ENCODE measurements at places on chromosomes 7 and 10.
A peak's percentile ranks its signal among the peaks of the same experiment; 100 is the strongest.

GRCh38 chr10:132554991-132555647 lies 17.5 kb downstream of the INPP5A start:
- peak; percentile 78 for DNase-seq

- no peak for DNase-seq
Observed at GRCh38 chr7:31851119-31851518, 164.1 kb downstream of the PPP1R17 start.

DNA sequence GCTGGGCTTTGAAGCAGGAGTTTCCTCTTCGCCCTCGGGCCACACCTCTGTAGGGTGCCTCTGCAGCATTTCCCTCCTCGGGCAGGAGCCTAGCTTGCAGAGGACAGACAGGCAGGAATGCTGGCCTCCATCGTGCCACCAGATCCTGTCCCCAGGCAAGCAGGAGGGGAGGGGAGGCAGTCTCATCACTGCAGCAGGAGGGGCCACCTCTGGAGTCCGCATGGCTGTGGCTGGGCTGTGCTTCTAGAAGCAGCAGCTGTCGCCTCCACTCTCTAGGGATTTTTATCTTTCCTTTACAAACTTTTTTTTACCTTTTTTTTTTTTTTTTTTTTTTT lies 181.4 kb downstream of the CUX1 start:
- DNase-seq: no peak

GRCh38 chr10:124707551-124707950 lies 36.6 kb downstream of the FAM53B start:
- DNase-seq: no peak

DNA sequence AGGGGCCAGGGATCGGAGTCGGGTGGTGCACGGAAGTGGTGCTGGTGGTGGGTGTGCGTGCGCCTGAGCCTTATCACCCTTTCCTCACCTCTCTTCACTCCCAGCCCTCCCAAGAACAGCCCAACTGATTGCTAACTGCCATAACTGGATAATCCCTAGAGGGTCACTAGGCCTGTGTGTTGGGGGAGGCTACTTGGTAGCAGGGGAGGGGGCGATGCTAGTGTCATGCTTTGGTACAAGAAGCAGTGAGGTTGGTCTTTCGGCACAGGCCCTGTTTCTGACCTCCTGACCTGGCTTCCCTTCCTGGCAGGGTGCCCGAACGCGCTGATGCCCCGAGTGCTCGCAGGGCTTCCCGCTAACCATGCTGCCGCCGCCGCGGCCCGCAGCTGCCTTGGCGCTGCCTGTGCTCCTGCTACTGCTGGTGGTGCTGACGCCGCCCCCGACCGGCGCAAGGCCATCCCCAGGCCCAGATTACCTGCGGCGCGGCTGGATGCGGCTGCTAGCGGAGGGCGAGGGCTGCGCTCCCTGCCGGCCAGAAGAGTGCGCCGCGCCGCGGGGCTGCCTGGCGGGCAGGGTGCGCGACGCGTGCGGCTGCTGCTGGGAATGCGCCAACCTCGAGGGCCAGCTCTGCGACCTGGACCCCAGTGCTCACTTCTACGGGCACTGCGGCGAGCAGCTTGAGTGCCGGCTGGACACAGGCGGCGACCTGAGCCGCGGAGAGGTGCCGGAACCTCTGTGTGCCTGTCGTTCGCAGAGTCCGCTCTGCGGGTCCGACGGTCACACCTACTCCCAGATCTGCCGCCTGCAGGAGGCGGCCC lies 652 bp downstream of the KAZALD1 start:
- DNase-seq: peak; percentile 36

- no peak for DNase-seq
Observed at GRCh38 chr10:126904818-126905701, at the start of gene DOCK1. Gene DOCK1 (plus strand): TSS chr10:126905428. CDS start chr10:126905518, 90 bp downstream.

GRCh38 chr10:128065881-128066534 lies 60.2 kb downstream of the MKI67 start:
- DNase-seq: no peak

DNA sequence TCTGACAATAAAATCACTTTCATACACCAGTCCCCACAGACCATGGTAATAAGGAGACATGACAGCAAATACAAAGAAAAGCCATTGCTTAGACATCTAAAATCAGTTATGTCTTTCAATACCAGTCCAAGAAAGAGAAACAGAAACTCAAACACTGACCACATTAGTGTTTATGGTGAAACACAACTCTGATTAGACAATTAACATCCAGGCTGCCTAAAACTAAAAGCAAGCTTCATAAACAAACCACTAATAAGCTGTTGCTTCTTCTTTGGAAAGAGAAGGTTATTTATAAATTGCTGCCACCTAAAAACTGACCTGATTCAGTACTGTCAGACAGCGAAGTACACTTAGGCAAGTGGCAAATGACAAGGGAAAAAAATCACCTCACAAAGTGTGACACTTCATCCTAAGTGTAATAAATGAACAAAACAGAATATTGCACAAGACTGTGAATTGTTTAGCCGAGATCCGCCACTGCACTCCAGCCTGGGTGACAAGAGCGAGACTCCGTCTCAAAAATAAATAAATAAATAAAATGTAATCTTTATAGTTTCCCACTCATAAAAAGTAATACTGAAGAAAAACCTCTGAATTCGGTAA lies 277.4 kb downstream of the PARD3 start:
- DNase-seq: no peak

DNA sequence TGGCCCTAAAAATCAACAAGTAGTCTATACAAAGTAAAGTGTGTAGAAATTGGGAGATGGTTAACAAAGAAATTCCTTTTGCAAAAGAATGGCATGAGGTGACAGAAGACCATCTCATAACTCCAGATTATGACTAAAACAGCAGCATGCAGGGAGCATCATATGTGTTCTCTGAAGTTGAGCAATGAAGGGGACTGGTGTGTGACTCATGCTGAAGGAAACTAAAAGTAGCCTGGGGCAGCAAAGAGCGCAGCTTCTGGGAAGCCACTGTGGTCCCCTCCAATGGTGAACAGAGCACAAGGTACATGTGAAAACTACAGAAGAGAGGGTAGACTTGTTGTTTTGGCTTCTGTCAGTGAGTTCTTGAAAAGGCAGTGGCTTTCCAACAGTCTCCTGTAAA lies 133.4 kb downstream of the MACC1 start:
- no peak for DNase-seq

DNA sequence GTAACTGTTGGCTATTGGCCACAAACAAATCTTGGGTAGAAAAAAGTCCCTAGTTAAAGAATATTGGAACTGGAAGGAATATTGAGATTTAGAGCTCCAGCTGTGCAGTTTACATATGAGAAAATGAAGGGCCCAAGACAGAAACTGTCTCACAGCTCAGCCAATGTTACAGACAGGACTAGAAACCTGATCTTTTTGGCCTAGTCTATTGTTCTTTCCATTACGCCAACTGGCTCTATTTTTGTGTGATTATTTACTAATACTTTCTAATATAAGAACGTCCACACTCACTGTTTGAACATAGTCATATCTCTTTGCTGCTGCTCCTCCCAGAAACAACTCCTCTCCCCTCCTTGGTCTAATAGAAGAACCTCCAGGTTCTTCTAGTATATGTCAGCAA lies 1.2 kb downstream of the WEE2 start:
- no peak for DNase-seq

GRCh38 chr7:94562525-94562924 lies 52.9 kb downstream of the CASD1 start:
- no peak for DNase-seq

DNA sequence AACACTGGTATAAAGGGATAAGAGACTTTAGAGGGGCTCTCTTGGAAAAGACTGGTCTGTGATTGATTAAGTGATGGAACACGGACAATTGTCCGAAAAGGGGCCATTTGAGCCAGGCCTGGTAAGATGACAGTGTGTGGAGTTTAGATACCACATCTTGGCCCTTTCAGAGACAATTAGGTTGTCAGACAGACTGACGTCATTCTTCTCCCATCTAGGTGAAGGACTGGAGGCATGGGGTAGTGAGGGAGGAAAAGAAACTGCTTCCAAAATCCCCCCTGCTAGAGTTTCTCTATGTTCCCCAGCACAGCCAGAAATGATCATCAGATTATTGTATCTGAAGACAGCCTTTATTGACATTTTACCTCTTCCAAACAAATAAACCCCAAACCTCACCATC lies 84.8 kb upstream of the MYO3A start:
- DNase-seq: no peak

DNA sequence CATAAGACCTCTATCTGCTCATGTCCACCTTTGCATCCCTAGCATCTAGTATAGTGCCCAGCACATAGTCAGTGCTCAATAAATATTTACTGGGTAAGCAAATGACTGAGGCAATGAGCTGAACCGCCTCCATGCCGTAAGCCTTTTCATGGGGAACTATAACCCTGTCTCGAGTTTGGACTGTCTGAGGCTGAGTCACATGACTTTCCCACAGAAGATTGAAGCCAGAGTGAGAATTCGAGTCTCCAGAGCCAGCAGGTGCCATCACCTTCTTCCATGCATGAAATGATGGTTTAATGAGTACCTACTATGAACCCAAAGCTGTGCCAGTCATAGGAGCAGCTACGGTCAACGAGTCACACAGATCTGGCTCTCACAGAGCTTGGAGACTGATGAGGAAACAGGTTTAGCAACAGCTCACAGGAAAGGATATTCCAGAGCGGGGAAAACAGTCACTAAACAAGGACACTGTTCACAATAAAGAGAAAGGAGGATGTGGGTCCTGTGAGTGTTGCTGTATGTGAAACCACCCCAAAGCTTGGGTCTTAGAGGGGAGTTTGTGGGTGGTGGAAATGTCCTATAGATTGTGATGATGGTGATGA lies 75.2 kb downstream of the TEX36 start:
- DNase-seq: no peak

Data from CD4-positive, alpha-beta T cell treated with Interleukin-4 for 1 hour (primary cell).